ENCODE measurements at places on chromosomes 3 and 15.

DNA sequence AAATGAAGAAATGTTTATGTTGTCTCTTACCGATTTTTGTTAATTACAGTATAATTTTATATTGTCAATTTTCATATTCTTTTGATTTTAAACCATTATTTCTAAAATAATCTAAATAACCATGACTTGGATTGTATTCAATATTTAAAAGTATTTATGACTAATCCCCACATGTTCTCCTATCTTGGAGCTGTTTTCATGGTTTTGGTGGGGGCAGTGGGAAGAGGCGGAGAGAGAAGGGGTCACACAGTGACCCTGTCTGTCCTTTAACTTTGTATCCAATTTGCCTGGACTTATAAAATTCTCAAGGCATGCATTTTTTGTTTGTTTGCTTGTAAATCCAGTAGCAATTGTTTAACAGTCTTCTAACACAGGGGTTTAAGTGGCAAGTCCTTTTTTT is 407.4 kb downstream of the NTRK3 start:
- DNase-seq, result no peak

DNA sequence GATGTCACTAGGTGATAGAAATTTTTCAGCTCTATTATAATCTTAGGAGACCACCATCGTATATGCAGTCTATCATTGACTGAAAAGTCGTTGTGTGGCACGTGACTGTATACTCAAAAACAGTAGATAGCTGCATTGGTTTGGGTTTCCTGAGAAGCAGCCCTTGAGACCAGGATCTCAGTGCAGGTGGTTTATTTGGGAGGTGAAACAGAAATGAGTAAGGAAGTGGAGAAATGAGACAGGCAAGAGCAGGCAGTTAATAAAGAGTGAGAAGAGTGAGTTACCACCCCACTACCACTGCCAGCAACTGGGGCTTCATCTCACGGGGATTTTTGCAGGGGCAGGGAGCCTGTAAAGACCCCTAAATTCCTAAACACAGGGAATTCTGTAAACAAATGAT is 221.0 kb downstream of the SHQ1 start:
- DNase-seq, result no peak

- no peak for DNase-seq
These were observed 420.4 kb downstream of the EPHA3 start for GRCh38 chr3:89527736-89528305.

DNA sequence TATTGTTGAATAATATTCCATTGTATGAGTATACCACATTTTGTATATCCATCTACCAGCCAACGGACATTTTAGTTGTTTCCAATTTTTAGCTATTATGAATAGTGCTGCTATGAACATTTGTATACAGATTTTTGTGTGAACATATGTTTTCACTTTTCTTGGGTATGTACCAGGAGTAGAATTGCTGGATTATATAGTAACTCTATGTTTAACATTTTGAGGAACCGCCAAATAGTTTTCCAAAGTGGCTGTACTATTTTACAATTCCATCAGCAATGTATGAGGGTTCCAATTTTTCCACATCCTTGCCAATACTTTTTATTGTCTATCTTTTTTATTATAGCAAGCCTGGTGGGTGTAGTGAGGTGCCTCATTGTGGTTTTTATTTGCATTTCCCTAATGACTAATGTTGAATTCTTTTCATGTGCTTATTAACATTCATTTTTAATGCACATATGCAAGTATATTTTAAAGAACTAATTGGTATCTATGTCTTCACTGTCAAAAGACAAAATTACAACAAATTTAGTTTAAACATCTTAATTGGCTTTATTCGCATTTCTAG is 77.5 kb upstream of the PIAS1 start:
- DNase-seq, result no peak

- no peak for DNase-seq
These were observed 235.3 kb downstream of the CDIN1 start for GRCh38 chr15:36814708-36815107.

- DNase-seq, result no peak
These were observed 50.0 kb downstream of the RHCG start for GRCh38 chr15:89446255-89446891.

DNA sequence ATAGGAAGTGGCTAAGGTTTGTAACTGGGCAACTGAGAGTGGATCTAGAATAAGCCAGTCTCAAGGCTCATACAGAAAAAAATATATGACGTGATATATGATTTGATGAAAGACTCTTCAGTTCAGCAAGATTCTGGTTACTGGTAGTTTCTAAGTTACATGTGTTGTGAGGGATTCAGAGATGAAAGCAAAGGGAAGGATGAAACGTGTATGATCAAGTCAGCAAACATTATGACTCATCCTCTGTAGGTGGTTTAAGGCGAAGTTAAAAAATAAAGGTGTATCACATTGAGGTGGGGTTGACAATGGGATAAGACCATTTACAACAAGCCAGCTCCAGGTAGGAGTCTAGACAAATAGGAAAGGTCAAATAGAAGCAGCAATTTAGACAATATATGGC is 16.2 kb downstream of the TERC start:
- DNase-seq, result no peak

DNA sequence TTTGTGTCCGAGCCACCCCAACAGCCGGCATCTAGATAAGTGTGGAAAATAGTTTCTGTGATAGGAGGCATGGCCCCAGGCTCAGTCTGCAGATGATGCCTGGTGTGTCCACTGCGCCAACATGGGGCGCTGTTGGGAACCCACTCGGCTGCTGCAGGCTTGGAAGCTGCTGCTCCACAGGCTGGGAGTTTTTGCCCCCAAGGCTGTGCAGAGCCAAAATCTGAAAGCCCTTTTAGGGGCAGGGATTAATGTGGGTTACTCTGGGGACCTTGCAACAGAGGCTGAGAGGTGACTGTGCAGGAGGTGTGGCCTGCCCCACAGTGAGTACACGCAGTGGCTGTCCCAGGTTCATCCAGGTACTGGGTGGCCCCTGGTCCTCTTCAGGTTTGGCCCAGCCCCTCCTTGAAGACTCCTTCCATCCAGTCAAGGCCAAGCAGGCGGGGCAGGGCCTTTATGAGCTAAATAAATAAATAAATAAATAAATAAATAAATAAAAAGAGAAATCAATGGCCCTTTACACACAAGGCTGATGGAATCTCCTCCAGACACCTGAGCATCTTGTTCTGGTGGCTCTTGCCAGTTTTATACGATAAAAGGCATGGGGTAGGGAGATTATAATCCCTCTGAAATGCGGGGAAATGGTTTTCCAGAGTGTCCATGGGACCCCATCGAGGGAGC is 73.8 kb downstream of the AAGAB start:
- DNase-seq, result no peak

DNA sequence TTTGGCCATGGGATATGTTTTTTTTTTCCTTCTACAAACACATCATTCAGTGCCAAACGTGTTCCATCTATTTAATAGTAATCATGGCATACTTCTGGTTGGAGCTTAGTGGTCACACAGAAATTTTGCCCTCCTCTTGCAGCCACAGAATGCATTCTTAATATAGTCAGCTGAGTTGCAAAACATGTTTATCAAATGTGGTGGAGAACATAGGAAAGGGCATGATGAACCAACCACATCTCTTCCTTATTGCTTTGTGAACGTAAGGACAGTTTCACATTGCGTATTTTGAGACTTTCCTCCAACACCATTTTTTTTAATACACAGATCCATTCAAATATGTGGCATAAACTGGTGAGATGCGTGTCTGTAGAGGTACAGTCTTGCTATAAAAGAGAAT is 106.8 kb downstream of the BBX start:
- no peak for DNase-seq
